Activated naive CD4-positive, alpha-beta T cell treated with anti-CD3 and anti-CD28 coated beads, Interleukin-2, amount 10 ng/mL, durations not matched to agents 7 days and 5 days (primary cell): ENCODE measurements at places on chromosomes 3 and 15.

GRCh38 chr3:66196633-66197032 lies 24.2 kb upstream of the SLC25A26 start:
- H3K4me3 ChIP-seq, result no peak overlapping the region
- H3K27ac ChIP-seq, result no peak overlapping the region
- H3K36me3 ChIP-seq, result no peaks in the 10 kb centered on the region
- no peak for DNase-seq
- no peaks in the 10 kb centered on the region for H3K4me1 ChIP-seq

DNA sequence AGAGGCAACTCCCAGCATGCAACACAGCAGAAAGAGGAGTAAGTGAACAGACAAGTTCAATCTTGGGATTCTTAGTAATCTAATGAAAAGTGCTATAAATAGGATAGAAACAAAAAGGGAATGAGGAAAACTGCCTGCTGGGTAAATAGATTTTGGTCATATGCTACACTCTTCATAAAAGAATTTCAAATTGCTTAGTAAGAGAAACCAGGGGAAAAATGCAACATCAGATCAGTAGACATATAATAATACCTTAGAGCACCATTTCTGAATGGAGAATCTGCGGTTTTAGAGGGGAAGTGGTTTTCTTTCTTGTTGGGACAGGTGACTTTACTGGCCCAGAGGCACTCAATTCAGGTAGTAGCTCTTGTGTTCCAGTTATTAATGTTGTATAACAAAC lies 13.4 kb upstream of the TBC1D5 start:
- DNase-seq, result no peak
- peaks cover 7% of the 10 kb centered on the region for H3K27me3 ChIP-seq
- no peak overlapping the region for H3K4me3 ChIP-seq
- no peaks in the 10 kb centered on the region for H3K36me3 ChIP-seq

- no peak overlapping the region for H3K4me3 ChIP-seq
- no peaks in the 10 kb centered on the region for H3K4me1 ChIP-seq
- no peaks in the 10 kb centered on the region for H3K27me3 ChIP-seq
- H3K27ac ChIP-seq, result no peak overlapping the region
- H3K36me3 ChIP-seq, result no peaks in the 10 kb centered on the region
Observed at GRCh38 chr3:127375151-127375930, 87.5 kb upstream of the PRR20G start.

GRCh38 chr15:92636908-92637481 lies 18.6 kb downstream of the FAM174B start:
- H3K4me3 ChIP-seq, result no peak overlapping the region
- DNase-seq, result no peak
- H3K27ac ChIP-seq, result no peak overlapping the region
- H3K27me3 ChIP-seq, result no peaks in the 10 kb centered on the region

- H3K27ac ChIP-seq, result no peak overlapping the region
- H3K27me3 ChIP-seq, result no peaks in the 10 kb centered on the region
- H3K4me3 ChIP-seq, result no peak overlapping the region
- H3K4me1 ChIP-seq, result no peaks in the 10 kb centered on the region
Observed at GRCh38 chr3:77412584-77412983, 372.7 kb downstream of the ROBO2 start.

- no peaks in the 10 kb centered on the region for H3K4me1 ChIP-seq
- no peak overlapping the region for H3K4me3 ChIP-seq
- no peak for DNase-seq
- no peak overlapping the region for H3K27ac ChIP-seq
- H3K27me3 ChIP-seq, result no peaks in the 10 kb centered on the region
Observed at GRCh38 chr15:99212406-99212805, 37.0 kb downstream of the TTC23 start.

- no peak overlapping the region for H3K27ac ChIP-seq
- peaks cover 7% of the 10 kb centered on the region for H3K27me3 ChIP-seq
- H3K36me3 ChIP-seq, result peaks cover 3% of the 10 kb centered on the region
- H3K4me3 ChIP-seq, result no peak overlapping the region
Observed at GRCh38 chr3:38049358-38050126, 10.5 kb downstream of the DLEC1 start.

- peaks cover 56% of the 10 kb centered on the region for H3K27me3 ChIP-seq
- no peak overlapping the region for H3K4me3 ChIP-seq
- DNase-seq, result no peak
- no peaks in the 10 kb centered on the region for H3K4me1 ChIP-seq
Observed at GRCh38 chr3:128521715-128522114, 28.7 kb upstream of the GATA2 start.

GRCh38 chr3:130715616-130716015 lies 31.0 kb downstream of the PIK3R4 start:
- H3K27me3 ChIP-seq, result no peaks in the 10 kb centered on the region
- DNase-seq, result no peak
- H3K4me1 ChIP-seq, result no peaks in the 10 kb centered on the region
- H3K36me3 ChIP-seq, result peaks cover 24% of the 10 kb centered on the region
- H3K27ac ChIP-seq, result no peak overlapping the region
- H3K4me3 ChIP-seq, result no peak overlapping the region

GRCh38 chr15:32685576-32685975 lies 32.2 kb upstream of the GREM1 start:
- H3K4me1 ChIP-seq, result peaks cover 5% of the 10 kb centered on the region
- DNase-seq, result no peak
- peaks cover 2% of the 10 kb centered on the region for H3K36me3 ChIP-seq
- H3K27me3 ChIP-seq, result no peaks in the 10 kb centered on the region
- H3K27ac ChIP-seq, result no peak overlapping the region

- H3K4me1 ChIP-seq, result no peaks in the 10 kb centered on the region
- no peaks in the 10 kb centered on the region for H3K27me3 ChIP-seq
- H3K4me3 ChIP-seq, result no peak overlapping the region
- no peaks in the 10 kb centered on the region for H3K36me3 ChIP-seq
- DNase-seq, result no peak
Observed at GRCh38 chr15:36818260-36818659, 238.8 kb downstream of the CDIN1 start.

DNA sequence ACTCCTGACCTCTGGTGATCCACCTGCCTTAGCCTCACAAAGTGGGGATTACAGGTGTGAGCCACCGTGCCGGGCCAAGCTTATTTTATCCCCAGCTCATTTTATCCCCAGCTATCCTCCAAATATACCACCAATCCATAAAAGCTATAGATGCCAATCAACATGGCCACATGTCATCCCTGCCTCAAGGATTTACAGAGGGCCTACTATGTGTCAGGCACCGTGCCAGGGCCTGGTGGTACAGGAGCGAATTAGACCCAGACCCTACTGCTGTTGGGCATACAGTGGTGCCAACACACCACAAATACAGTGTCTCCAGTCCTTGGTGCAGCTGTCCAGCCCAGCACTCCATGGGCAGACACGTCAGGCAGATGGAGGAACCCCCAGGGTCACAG lies 73.4 kb downstream of the SCN5A start:
- no peaks in the 10 kb centered on the region for H3K36me3 ChIP-seq
- no peaks in the 10 kb centered on the region for H3K4me1 ChIP-seq
- no peak overlapping the region for H3K27ac ChIP-seq
- H3K27me3 ChIP-seq, result peaks cover 17% of the 10 kb centered on the region

- DNase-seq, result no peak
- H3K27me3 ChIP-seq, result no peaks in the 10 kb centered on the region
- H3K36me3 ChIP-seq, result no peaks in the 10 kb centered on the region
- H3K4me1 ChIP-seq, result no peaks in the 10 kb centered on the region
- H3K27ac ChIP-seq, result no peak overlapping the region
Observed at GRCh38 chr3:25572919-25573385, 91.8 kb downstream of the TOP2B start.

GRCh38 chr3:132628157-132628556 lies 31.1 kb downstream of the ACKR4 start:
- peaks cover 11% of the 10 kb centered on the region for H3K36me3 ChIP-seq
- no peaks in the 10 kb centered on the region for H3K4me1 ChIP-seq
- DNase-seq, result no peak
- H3K4me3 ChIP-seq, result no peak overlapping the region
- H3K27ac ChIP-seq, result no peak overlapping the region
- H3K27me3 ChIP-seq, result no peaks in the 10 kb centered on the region

DNA sequence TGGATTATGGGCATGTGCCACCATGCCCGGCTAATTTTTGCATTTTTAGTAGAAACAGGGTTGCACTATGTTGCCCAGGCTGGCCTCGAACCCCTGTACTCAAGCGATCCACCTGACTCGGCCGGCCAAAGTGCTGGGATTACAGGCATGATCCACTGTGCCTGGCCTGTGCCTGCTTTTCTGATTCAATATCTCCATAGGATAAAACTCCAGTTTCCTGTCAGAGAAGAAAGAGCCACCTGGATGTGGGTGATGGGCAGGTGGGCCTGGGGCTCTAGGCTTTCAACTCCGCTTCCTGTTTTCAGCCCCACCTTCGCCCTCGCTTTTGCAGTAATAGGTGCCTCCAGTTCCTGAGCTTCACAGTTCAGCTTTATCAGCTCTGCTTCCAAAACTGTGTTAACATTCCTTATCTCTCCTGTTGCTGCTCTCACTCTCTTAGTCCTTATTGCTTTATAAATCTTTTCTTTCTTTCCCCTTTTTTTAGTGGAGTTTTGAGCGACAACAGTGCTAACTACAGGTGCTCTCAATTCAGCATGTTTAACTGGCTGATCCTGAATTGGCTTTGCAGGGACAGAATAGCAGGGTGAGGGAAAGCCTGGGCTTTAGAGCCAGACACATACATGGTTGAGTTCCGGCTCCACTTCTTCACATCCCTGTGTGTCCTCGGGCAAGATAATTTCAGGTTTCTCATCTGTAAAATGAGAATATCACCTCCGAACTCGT lies 21.1 kb upstream of the PDE8A start:
- H3K27me3 ChIP-seq, result peaks cover 25% of the 10 kb centered on the region
- H3K27ac ChIP-seq, result no peak overlapping the region
- H3K36me3 ChIP-seq, result no peaks in the 10 kb centered on the region
- no peak for DNase-seq
- H3K4me3 ChIP-seq, result no peak overlapping the region

GRCh38 chr15:90407871-90408317 lies 19.9 kb downstream of the IQGAP1 start:
- H3K36me3 ChIP-seq, result peaks cover 40% of the 10 kb centered on the region
- peak overlapping the region; percentile 17 for H3K27ac ChIP-seq
- peaks cover 74% of the 10 kb centered on the region for H3K4me1 ChIP-seq
- peak; percentile 32 for DNase-seq

DNA sequence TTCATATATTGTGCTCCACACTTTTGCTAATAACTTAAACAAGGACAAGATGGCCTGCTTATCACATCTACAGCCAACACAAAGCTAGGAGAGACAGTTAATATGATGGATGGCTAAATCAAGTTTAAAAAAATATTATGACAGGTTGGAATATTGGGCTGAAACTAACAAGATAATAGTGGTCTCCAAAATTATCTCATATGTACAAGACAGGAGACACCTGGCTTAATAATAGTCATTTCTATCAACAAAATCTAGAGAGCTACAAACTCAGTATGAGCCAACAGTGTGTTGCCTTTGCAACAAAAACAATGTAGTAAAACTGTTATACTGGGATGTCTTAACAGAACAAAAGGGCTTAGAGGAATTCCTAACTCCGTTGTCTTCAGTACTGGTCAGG lies 317.1 kb upstream of the COL8A1 start:
- no peaks in the 10 kb centered on the region for H3K36me3 ChIP-seq
- no peak overlapping the region for H3K27ac ChIP-seq
- no peaks in the 10 kb centered on the region for H3K27me3 ChIP-seq
- no peak for DNase-seq
- no peak overlapping the region for H3K4me3 ChIP-seq

DNA sequence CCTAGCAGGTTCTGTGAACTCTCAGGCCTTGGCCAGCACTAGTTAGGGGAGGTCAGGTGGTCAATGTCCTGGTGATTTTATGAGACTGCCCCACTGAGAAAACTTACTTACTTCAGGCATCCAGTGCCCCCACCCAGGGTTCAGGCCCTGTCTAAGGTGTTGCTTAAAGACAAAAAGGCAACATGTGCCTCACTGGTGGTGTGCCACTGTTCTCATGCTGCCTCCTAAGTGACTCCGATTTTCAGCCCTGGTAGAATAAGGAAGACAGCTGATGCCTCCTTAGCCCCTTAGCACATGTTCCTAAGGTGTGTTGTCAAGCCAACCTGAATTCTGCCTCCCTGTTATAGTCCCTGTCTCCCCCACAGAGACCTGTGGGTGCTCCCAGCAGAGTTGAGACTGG lies 5.3 kb downstream of the RBM15B start:
- H3K4me1 ChIP-seq, result peaks cover 46% of the 10 kb centered on the region
- peaks cover 43% of the 10 kb centered on the region for H3K36me3 ChIP-seq
- peak overlapping the region; percentile 53 for H3K27ac ChIP-seq
- DNase-seq, result peak; percentile 8
- H3K4me3 ChIP-seq, result no peak overlapping the region

GRCh38 chr3:58101499-58102389 lies 93.5 kb downstream of the FLNB start:
- no peaks in the 10 kb centered on the region for H3K4me1 ChIP-seq
- no peaks in the 10 kb centered on the region for H3K27me3 ChIP-seq
- H3K27ac ChIP-seq, result no peak overlapping the region
- peaks cover 18% of the 10 kb centered on the region for H3K36me3 ChIP-seq

GRCh38 chr3:128873244-128874022 lies 6.0 kb upstream of the ACAD9 start:
- peaks cover 5% of the 10 kb centered on the region for H3K36me3 ChIP-seq
- no peak overlapping the region for H3K27ac ChIP-seq
- no peak overlapping the region for H3K4me3 ChIP-seq
- DNase-seq, result no peak

GRCh38 chr15:25641762-25642161 lies 202.9 kb upstream of the UBE3A start:
- no peak overlapping the region for H3K27ac ChIP-seq
- DNase-seq, result no peak
- H3K36me3 ChIP-seq, result no peaks in the 10 kb centered on the region
- H3K4me3 ChIP-seq, result no peak overlapping the region
- peaks cover 29% of the 10 kb centered on the region for H3K27me3 ChIP-seq
- no peaks in the 10 kb centered on the region for H3K4me1 ChIP-seq

- H3K27me3 ChIP-seq, result no peaks in the 10 kb centered on the region
- no peak overlapping the region for H3K4me3 ChIP-seq
- no peaks in the 10 kb centered on the region for H3K4me1 ChIP-seq
- no peaks in the 10 kb centered on the region for H3K36me3 ChIP-seq
- peak; percentile 53 for DNase-seq
Observed at GRCh38 chr15:27017168-27017809, 46.3 kb downstream of the GABRG3 start.

- peaks cover 5% of the 10 kb centered on the region for H3K36me3 ChIP-seq
- no peak overlapping the region for H3K4me3 ChIP-seq
- peaks cover 23% of the 10 kb centered on the region for H3K4me1 ChIP-seq
- H3K27ac ChIP-seq, result no peak overlapping the region
- H3K27me3 ChIP-seq, result peaks cover 4% of the 10 kb centered on the region
Observed at GRCh38 chr3:142274908-142275307, 49.5 kb upstream of the GK5 start.

DNA sequence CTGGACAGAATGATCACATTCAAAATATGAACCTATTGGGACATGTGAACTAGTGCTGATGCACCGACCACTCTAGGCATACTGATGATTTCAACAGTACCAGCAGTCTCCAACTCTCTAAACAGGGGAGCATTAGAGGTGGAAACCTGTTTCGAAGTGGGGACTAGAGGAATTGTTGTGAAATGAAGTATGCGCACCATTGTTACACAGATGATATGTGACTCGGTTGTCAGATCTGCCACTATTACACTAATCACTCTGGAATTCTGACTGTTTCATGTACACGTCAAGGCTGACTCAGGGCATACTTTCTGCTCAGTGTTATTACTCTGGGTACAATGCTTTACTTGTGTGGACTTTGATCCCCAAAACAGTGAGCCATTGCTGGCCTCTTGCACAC lies 198.2 kb upstream of the UBE2E2 start:
- H3K27ac ChIP-seq, result no peak overlapping the region
- no peak overlapping the region for H3K4me3 ChIP-seq
- no peaks in the 10 kb centered on the region for H3K27me3 ChIP-seq
- no peaks in the 10 kb centered on the region for H3K36me3 ChIP-seq
- no peak for DNase-seq
- no peaks in the 10 kb centered on the region for H3K4me1 ChIP-seq

- no peaks in the 10 kb centered on the region for H3K27me3 ChIP-seq
- H3K4me3 ChIP-seq, result no peak overlapping the region
- peaks cover 53% of the 10 kb centered on the region for H3K4me1 ChIP-seq
- H3K27ac ChIP-seq, result peak overlapping the region; percentile 70
Observed at GRCh38 chr15:88906130-88906529, 7.0 kb downstream of the MFGE8 start.
